NCI-H1417 treated with DMSO at 0.1 percent for 48 hours (cell line): ENCODE measurements at places on chromosomes 1 and 21.

DNA sequence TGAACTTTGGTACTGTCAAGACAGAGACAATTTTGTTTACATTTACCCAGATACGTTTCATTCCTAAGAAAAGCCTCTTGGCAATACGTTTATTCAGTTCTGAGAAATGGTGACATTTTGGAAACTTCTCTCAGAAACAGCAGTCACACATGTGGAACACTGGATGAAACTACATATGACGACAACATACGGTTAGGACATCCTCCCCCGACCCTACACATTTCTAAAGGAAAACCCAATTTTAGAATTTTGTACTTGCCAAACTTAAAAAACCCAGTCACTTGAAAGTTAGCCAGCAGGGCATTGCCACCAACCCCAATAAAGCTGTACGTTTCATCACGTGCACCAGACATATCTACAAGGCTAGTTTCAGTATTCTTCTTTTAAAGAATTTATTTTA is 56.8 kb downstream of the ITGB3BP start:
- DNase-seq: no peak

DNA sequence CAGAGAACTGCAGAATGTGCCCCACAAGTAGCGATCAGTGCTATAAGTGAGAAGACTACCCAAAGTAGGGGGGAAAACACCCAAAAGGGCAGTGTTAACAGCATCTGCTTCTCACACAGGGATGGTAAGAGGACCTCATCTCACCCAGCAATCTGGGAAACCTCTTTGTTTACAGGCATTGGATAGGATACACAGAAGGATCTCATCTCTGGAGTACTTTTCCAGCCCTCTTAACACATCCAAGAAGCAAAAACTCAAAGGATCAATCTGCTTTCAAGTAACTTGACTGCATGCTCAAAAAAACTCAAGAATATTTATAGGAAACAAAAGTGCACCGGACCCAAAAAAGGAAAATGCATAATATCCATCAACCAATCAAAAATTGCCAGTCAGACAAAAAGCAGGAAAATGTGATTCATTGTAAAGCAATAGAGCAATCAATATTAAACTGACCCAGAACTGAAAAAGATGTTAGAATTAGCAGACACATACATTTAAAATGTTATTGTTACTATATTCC is 311.0 kb upstream of the CXADR start:
- DNase-seq: no peak

- peak; percentile 52 for DNase-seq
These were observed at the start of gene MIB2 for GRCh38 chr1:1615256-1616044. MIB2 (plus strand) TSS chr1:1615500; CDS start chr1:1623453, 7,953 bp downstream.

GRCh38 chr1:30700528-30701257 is 22.7 kb downstream of the MATN1 start:
- no peak for DNase-seq

- peak; percentile 1 for DNase-seq
These were observed 47.5 kb upstream of the EEIG2 start for GRCh38 chr1:108512239-108513043.

- no peak for DNase-seq
These were observed 177.0 kb downstream of the CLIC6 start for GRCh38 chr21:34845521-34846451.

DNA sequence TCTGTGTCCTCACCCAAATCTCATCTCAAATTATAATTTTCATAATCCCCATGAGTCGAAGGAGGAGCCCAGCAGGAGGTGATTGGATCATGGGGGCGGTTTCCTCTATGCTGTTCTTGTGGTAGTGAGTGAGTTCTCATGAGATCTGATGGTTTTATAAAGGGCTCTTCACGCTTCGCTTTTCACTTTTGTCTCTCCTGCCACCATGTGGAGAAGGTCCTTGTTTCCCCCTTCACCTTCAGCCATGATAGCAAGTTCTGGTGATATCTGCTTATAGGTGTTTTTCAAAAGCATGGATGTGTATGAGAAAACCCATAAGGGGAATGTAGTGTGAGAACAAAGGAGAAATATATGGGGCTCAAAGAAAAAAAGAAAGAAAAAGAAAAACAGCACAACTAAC is 405.9 kb upstream of the RGS18 start:
- no peak for DNase-seq

GRCh38 chr1:150493175-150493574 is 6.0 kb downstream of the TARS2 start:
- DNase-seq: no peak

- DNase-seq: peak; percentile 35
These were observed 12.3 kb downstream of the ARHGEF10L start for GRCh38 chr1:17551755-17552234.

GRCh38 chr1:99551812-99552614 is 93.9 kb upstream of the PALMD start:
- no peak for DNase-seq

DNA sequence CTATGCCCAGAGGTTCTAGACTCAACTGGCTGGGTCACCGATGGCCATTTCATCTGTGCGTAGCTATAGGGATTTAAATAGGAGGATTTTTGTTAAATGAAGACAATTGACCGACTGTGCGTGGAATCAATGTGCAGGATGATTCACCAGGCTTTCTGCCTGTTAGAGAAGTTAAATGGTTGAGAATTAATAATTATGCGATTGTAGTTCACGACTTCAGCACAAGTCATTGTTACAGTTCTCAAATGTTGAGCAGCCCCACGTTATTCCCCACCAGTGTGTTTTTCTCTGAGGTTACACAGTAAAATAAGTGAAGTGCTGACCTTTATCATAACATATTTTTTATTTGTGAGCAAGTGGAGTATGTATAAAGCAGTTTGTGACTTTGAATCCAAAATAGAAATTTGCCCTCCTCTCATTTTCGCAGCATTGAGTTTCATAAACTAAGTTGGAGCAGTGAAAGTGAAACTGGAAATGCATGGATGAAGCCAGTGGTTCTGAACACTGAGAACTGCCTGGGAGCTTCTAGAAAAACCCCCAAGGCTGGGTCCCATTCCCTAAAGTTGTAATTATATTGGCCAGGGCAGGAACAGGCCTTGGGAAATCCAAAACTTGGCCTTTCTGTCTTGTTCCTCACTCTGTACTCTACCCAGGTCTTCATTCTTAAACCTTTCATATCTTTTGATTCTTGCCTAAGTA is 102.6 kb downstream of the GALNT2 start:
- DNase-seq: no peak

- no peak for DNase-seq
These were observed 24.2 kb upstream of the PHTF1 start for GRCh38 chr1:113783254-113784103.

GRCh38 chr1:106954661-106955229 is 101.7 kb upstream of the PRMT6 start:
- no peak for DNase-seq

DNA sequence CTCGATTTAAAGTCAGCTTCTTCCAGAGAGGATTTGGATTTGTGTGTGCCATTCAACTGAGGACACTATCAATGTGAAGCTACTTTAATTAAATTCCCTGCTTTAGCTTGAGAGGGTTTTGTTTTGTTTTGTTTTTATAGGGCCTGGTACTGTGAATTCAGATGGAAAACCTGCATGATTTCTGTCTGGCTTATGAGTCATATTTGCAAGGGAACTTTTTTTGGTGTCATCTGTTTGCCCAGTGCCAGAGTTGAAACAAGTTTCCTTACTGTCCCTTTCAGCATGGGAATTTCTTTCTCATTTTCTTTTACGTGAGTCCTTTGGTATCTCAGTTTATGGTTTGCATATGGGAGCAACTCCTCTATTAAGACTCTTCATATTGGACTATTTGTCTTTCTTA is 194.6 kb downstream of the GREM2 start:
- DNase-seq: no peak

GRCh38 chr1:51453010-51453409 is 66.1 kb downstream of the EPS15 start:
- DNase-seq: no peak

DNA sequence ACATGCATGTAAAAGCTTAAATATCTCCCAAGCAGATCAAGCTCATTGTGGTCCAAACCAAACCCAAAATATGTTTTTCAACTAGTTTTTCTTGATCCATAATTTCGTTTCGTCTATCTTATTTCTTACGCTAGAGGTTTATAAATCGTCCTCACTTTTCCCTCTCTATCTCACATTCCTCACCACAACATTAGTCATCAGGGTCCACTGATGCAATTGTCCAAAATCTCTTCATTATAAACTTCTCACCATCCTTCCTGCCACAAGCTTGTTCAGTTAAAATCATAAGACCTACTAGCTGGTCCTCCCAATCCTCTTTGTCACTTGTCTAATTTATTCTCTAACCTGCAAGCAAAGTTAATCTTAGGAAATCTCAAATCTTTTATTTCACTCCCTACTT is 173.0 kb upstream of the PALMD start:
- no peak for DNase-seq

DNA sequence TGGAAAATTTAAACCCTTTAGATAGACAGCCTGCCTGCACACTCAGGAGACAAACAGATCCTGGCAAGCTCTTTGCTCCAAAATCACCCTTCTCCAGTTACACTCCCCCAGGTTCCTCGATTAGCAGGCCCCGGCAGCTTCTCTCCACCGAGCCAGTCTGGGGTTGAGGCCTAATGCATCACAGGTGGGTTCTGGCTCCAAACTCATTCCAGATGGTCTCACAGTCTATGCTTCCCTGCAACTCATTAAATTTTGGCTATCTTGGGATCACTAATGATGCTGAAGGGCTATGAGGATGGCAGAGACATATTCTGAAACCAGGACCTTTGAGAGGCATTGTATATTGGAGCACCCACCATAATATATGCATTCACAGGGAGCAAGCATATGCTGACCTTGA is 559.8 kb upstream of the USP24 start:
- no peak for DNase-seq

- no peak for DNase-seq
These were observed 96.9 kb downstream of the LPAR3 start for GRCh38 chr1:84795966-84796600.

- DNase-seq: no peak
These were observed 233.5 kb downstream of the TRABD2B start for GRCh38 chr1:47763591-47764171.

DNA sequence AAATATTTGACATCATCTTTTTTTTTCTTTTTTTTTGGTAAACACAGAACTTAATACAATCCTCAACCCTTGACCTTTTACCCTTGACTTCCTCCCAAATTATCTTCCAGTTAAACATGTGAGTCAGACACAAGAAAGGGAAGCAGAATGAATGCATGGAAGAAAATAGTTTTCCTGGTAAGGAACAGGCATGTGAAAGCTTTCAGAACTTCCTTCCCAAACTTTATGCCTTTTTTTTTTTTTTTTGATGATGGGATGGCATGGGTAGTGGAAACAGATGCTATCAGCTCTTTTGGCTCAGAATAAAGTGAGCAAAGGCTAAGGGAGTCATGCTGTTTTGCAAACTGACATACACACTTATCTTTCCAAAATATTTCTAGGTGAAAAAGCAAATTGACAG is 1079.1 kb downstream of the TTLL7 start:
- DNase-seq: no peak

GRCh38 chr1:3852711-3853485 is 4.1 kb downstream of the CEP104 start:
- no peak for DNase-seq

GRCh38 chr1:208332774-208333126 is 88.6 kb upstream of the PLXNA2 start:
- DNase-seq: no peak

- no peak for DNase-seq
These were observed 161.6 kb downstream of the CHRM3 start for GRCh38 chr1:239547987-239548386.

DNA sequence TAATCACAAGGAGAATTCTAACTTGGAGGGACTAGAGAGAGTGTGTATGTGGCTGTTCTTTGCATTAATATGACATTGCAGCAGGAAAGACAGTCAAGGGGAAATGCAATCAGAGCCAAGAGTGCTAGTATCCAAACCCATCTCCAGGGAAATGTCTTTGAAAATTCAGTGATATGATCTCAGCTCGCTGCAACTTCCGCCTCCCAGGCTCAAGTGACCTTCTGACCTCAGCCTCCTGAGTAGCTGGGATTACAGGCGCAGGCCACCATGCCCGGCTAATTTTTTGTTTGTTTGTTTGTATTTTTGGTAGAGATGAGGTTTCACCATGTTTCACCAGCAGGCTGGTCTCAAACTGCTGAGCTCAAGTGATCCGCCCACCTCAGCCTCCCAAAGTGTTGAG is 16.3 kb downstream of the VASH2 start:
- DNase-seq: no peak

DNA sequence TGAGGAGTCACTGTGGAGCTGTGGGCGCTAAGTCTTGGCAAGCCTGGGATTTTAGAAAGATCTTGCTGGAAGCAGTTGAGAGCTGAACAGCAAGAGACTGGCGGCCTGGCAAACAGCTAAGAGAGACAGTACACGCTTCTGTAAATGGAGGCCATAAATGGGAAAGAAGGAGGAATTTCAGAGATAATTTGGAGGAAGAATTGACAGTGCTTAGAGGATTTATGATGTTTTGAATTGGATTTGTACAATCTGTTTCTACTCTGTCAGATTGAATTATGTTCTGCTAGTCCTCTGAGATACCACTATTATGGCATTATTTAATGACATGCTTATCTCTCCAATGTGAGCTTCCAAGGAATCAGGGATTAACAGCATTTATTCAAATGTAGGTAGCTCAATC is 50.1 kb downstream of the ABCA4 start:
- no peak for DNase-seq

- no peak for DNase-seq
These were observed 382.8 kb downstream of the AMY1C start for GRCh38 chr1:104132382-104132973.

GRCh38 chr1:244154872-244155531 is 103.9 kb downstream of the ZBTB18 start:
- no peak for DNase-seq

DNA sequence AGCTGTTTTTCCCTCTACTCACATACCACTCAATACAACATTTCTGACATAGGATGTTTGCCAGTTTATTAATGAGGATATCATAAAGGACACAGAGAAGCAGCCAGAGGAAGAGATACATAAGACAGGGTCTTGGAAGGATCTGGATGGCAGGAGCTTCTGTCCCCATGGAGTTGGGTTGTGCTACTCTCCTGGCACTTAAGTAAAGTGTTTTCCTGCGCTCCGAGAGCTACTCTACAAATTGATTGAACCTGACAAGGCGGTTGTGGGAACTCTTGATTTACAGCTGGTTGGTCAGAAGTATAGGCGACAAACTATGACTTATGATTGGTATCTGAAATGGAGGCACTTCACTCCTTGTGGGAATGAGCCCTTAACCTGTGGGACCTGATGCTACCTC is 208.8 kb downstream of the HMCN1 start:
- no peak for DNase-seq

- no peak for DNase-seq
These were observed 36.9 kb upstream of the RGS1 start for GRCh38 chr1:192538407-192539296.

GRCh38 chr1:2513939-2514652 is 12.3 kb downstream of the PANK4 start:
- DNase-seq: no peak

GRCh38 chr1:153985941-153986761 is at the start of gene RAB13:
RAB13 (minus strand) TSS chr1:153986339; CDS start chr1:153986236, 103 bp downstream.
- peak; percentile 13 for DNase-seq

- DNase-seq: no peak
These were observed 53.3 kb downstream of the PDE9A start for GRCh38 chr21:42706765-42707164.
